Small intestine (tissue), 16 donors: ENCODE measurements at places on chromosomes 3 and 15. TPM values are rescaled to one million over a fixed set of nuclear protein-coding genes. Genes with fewer than 3 reads are reported as not detected.

DNA sequence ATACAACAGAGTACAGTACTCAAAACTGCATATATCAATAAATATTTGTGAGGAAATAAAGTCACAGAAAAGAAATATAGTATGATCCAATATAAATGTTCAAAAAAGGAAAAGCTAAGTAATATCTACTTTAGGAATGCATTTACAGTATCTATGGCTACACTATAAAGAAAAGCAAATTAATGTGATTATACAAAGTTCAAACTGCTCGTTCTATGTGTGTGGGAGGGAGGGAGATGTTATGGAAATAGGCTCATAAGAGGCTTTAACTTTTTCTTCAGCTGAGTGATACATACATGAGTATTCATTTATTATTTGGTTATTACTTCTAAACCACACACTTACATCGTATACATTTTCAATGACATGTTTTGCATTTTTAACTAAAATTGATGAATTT is 377.7 kb upstream of the AGTR1 start:
- DNase-seq: no peak

- no peak for DNase-seq
These were observed 267.6 kb downstream of the AGBL1 start for GRCh38 chr15:86347245-86347644.

DNA sequence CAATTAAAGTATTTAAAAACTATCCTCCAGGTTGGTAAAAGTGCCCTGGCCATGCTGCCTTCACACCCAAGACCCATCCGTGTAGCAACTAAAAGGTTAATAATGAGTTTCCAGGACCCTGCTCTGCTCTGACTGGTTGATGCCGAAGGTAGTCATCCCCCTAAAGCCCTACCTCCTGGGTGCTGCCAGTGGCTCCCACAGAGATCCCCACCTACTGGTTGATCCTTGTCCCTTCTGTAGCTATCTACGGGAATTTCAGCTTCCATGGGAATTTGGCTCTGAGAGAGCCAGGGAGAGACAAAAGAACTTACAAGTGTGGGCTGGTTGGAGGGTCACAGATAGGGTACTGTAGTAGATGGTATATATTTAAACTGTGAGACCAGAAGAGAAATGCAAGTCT is 110.6 kb upstream of the NANOGP8 start:
- no peak for DNase-seq

- DNase-seq: no peak
These were observed 50.1 kb downstream of the KBTBD8 start for GRCh38 chr3:67048067-67048714.

DNA sequence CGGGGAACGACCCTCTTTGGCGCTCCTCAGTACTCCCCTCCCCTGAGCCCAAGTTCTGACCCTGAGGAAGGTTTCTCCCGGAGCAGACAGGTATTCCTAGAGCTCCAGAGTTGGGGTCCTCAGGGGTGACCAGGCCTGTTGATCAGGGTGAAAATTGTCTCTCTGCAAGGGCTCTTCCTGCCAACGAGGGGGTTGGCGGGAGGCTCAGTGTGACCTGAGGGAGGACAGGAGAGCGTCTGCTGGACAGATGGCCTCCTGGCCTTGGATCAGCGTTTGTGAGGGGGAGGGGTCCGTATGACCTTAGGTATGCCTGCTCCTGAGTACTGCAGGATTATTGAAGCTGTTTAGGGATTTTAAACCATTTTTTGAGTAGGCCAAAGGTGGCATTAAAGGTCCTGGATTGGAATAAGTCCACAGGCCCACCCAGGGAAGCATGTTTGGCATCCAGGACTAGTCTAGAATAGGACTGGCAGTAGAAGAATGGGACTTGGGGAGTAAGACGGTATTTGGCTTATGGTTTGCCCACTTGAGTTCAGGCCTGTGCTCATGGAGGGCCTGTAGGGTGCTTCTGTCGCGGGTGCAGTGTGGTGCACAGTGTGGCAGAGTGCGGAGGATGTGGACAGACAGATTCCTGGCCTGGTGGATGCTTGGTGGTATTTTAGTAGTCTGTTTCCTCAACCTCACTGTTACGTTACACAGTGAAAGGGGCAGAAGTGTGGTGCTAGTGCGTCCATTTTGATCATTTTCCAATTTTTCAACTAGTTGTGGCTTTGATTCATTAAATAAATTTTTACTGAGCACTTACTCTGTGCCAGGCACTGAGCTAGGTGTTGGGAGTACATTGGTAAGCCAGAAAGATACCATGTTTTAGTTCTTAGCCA is 959 bp downstream of the ZNF592 start:
- DNase-seq: peak; percentile 43

GRCh38 chr3:183533412-183534132 is 21.9 kb downstream of the KLHL6 start:
- no peak for DNase-seq

DNA sequence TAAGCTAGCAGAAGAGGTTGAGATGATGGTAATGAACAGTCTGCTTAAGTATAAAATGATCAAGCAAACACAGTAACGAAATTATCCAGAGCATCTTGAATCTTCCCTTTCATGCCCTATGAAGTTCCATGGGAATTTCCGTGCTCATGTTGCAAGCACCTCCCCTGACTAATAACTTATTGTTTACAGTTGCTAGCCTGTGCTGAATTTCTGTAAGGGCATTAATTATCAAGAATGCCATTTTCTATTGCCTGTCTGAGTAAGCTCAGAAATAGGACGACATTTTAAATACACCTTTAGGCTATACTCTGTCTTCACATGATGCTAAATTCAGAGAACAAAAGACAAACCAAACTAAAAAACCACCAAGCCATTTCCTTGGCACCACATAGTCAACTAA is 257.5 kb upstream of the LRTM1 start:
- no peak for DNase-seq

DNA sequence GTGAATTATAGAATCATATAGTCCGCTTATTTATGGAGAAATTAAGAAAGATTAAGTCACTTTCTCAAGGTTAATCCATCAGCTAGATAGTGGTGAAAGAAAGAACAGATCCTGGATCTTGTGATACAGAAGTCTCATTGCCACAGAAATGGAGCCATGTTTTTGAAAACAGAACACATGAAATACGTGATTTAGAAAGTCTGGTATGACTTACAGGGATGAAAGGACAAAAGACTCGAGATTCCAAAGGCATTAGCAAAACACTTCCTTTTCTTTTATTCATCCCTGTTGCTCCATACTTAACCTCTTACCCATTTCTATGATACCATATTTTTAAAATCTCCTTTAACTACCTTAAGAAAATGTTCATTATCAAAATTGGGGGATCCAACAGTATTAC is 40.0 kb upstream of the TEX9 start:
- DNase-seq: no peak

MORC1 gene
- not detected for polyA plus RNA-seq

TIMMDC1 gene
- polyA plus RNA-seq: 67.4 TPM

DNA sequence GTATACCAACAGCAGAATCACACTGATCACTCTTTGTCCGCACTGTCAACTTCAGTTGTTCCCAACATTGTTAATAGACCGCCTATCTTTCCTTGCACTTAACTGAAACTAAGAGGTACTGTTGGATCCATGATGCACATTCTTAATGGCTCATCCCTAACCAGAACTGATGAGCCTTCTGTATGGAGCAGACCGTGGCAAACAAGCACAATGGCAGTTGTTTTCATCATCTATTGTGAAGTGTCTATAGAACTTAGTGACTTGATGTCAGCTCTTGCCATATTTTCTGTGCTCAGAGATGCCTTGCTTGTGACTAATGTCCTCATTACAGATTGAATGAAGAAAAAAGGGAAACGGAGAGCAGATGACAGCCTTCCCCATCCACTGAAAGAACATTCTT is 347.4 kb downstream of the NLGN1 start:
- DNase-seq: no peak

GRCh38 chr15:66389098-66389858 is 2.6 kb downstream of the MAP2K1 start:
- DNase-seq: no peak

DNA sequence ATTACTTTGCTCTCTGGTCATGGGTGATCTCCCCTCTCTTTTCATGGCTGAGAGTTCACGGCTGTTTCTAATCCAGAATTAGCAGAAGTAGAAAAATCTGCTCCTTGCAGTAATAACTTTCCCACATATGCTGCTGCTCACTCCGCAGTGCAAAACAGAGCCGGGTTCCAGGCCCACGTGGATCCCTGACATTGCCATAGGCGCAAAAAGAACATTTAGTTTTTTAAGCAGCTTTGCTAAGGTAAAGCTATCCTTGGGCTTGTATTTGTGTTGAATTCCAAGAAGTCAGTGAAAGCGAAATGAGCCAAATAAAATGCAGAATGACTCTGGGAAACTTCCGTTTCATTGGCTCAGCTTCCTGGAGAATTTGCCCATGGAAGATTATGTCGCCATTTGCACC is 633.7 kb upstream of the SUCLG2 start:
- DNase-seq: no peak

GP9 gene
- polyA plus RNA-seq: 0.18 TPM

- no peak for DNase-seq
These were observed 485.7 kb upstream of the ZNF385D start for GRCh38 chr3:22236490-22237270.

DNA sequence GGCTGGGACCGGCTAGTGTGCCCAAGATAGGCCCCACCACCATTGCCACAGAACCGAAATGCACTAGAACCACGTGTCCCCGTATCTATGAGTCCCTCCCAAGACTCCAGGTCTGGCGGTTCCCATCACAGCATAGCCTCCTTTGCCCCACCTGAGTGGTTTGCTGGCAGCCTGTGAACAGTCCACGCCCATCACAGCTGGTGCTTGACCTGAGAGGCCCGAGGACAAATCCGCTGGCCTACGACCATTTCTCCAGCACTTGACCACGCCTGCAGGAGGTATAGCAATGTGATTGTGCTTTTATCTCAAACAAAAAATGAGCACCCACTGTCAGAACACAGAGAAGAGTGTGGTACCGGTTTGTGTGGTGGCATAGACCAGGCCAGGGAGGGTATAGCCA is 736.7 kb upstream of the GBE1 start:
- no peak for DNase-seq

DNA sequence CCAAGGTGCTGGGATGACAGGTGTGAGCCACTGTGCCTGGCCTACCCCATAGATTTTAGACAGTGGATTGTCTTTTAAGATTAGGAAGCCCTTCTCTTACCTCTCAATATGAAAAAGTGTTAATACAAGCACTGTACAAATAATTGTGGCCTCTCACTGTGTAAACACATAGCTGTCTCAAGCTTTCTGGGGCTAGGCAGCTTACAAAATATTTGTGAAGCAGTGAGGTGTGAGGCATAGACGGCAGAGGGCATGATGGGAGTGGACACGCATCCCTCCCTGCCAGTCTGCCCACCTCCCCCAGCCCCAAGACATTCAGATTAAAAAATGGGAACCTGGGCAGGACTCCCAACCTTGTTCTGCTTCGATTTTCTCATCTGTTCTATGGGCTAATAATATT is 34.6 kb downstream of the SQOR start:
- no peak for DNase-seq

DNA sequence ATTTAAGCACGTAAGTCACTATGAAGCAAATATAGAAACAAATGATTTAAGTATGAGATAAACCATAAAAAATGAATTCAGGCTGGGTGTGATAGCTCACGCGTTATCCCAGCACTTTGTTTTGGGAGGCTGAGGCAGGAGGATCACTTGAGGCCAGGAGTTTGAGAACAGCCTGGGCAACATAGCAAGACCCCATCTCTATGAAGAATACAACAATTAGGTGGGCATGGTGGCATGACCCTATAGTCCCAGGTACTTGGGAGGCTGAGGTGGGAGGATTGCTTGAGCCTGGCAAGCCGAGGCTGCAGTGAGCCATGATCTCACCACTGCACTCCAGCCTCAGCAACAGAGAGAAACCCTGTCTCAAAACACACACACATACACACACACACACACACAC is 34.2 kb downstream of the TMCC1 start:
- no peak for DNase-seq

SCG5 gene
- 8.5 TPM for polyA plus RNA-seq
